ENCODE measurements at places on chromosomes 7 and 10. TPM values are rescaled to one million over a fixed set of nuclear protein-coding genes. Genes with fewer than 3 reads are reported as not detected.

DNA sequence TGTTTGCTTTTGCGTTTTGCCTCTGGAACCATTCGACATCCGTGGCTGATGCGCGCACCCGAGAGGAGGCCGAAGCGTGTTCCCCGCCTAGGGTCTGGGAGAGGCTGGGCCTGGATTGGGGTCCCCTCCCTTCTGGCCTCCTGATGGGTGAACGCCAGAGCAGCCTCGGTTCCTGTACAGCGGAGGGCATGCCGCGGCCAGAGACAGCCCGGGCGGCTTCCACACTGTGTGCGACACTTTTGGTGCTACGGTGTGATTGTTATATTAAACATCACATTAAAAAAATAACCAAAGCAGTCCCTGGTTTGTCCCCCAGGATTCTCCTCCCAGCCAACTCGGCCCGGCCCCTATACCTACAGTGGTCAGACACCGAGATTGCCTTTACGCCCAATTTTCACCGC is 3.7 kb upstream of the HOXA7 start:
- peak; percentile 44 for DNase-seq

DNA sequence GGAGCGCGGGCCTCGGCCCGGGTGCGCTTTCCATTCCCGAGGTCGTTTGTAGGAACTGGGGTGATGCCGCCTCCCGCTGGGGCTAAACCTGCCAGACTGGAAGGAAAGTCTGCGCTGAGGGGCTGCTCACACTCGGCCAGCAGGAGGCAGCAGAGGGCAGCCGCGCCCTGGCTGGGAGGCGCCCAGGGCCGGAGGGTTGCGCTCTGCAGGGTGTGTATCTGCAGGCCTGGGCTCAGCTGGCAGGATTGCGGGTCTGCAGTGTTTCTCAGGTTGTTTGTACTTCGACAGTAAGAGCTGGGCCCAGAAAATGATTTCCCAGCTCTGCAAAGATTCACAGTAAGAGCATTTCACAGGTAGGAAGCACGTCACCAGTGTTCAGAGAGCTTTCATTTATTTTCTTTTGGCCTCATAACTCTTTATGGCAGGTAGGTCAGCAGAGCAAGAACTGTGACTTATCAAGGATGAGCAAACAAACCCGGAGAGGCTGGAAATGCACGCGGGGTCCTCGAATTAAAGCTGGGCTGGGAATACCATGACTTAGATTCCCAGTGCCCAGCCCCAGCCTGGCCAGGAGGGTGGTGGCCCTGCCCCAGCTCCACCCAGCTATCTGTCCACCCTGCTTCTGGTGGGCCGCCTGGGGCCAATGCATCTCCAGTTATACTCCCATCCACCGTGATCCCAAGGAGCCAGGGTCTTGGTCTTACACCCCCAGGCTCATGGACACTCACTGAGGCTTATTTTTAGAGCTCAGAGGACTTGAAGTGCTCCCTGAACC is 15.2 kb upstream of the PPP2R2D start:
- peak; percentile 82 for DNase-seq

GRCh38 chr7:30894866-30895605 is 16.6 kb upstream of the AQP1 start:
- DNase-seq: no peak

- no peak for DNase-seq
Observed at GRCh38 chr10:60778971-60779796, 906 bp downstream of the CDK1 start.

DNA sequence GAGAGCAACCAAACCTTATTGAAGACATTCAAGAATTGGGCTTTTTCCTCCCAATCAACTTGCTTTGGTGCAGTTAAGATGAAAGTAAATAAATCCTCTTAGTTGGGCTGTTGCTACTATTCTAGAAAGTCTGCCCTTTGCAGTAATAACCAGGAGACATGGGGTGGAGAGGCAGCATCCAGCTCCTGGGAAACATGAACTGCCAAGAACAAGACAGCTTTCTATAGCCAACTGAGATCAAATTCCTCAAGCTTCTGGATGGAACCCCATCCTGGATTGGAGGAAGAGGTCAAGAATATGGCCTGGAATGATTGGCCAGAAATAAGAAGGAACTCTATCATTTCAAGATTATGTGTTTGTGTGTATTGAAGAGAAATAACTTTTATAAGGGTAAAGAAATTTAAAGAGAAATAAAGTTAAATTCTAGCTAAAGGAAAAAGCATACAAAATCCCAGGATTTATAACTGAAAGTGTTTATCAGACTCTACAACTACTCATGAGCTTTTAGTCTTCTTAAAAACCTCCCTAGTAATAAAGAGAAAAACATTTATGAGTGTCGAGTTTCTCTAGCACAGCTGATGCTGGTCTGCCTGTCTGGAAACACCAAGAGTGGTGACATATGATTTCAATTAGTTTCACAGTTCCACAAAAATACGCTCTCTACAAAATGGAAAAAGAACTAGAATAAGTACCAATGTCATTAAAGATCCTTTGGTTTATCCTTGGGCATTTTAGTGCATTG is 70.1 kb upstream of the COL1A2 start:
- no peak for DNase-seq

GRCh38 chr7:129951226-129952085 is 1.3 kb downstream of the UBE2H start:
- DNase-seq: no peak

Gene FRMD4A
- 37.9 TPM for total RNA-seq

- no peak for DNase-seq
Observed at GRCh38 chr10:129615381-129615780, 148.3 kb downstream of the MGMT start.

DNA sequence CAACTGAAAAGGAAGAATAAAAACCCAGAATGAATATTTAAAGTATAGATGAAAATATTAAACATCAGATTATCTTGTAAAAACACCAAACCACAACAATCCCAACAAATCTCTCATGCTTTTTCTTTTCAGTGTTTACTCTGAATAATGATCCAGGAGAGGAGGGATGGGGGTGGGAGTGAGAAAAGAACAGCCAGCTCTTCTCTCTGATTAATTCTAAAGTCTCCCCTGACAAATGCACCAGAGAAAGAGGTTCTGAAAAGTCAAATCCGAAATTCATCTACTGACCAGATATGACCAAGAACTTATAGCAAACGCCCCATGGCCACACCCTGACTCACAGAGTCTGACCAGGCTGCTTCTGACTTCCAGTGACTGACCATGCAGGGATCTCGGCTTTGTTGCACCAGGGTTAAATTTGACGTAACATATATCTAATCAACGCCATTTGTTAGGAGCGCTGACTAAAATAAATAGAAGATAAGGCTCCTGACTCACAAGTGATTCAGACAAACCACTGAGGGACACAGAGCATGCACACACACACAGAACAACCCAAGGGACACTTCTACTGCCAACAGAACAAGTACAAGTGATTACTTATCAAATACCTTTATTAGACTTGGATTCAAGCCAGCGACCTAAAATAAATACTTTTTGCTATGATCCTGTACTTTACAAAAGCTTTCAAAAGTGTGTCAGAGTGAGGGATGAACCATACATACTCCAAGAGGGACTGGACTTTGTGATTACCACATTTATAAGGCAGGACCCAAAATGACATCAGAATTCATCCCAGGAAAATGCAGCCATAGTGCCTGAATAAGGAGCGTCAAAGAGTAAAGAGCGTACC is 9.3 kb upstream of the SPOCK2 start:
- no peak for DNase-seq

DNA sequence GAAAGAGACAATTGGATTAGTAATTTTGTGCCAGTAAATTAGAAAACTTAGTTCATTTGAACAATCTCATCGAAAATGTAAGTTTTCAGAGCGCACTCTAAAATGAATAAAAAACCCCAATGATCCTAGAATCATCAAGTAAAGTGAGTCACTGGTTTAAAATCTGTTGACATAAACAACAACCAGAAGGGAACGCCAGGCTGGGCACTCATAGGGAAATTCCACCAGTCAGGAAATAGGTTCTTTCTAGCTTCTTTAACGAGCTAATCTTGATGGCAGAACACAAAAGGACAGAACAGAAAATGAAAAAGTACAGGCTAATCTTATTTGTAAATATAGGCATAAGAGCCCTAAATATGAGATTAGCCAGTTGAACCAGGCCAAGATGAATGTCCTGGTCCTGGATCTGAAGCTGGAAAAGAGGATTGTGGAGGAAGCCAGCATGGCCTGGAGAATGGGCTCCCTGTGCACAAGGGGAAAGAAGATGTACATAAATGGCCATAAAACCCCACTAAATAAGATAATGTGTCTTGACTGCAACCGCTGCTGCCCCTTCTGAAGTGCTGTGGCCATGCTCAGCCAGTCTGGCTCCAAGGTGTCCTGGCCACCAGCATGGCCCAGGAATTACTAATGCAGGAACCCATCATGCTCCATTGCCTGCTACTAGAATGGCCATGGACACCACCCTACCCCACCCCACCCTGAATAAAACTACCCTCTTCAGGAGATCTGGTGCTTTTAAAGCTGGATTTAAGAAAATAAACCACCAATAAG is 114.0 kb downstream of the WDFY4 start:
- no peak for DNase-seq

Gene CPN1
- not detected for total RNA-seq

GRCh38 chr7:3979611-3980299 is 678.7 kb downstream of the SDK1 start:
- no peak for DNase-seq

Gene LSM5
- total RNA-seq: 48.4 TPM

DNA sequence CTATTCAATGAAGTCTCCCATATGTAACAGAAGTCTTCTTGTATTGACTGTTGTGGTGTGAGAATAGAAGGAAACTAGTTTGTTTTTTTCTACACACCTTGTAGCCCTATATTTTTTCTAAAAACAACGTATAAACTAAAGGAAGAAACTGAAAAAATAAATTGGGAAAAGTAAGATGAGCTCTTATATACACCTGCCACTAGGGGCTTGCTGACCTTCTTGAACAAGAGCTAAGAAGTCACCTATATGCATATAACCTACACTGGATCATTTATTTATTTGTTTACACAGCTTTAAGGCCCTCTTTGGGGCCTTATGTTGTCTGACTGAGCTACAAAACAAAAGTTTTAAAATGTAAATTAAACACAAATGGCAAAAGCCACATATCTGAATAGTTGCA is 383.0 kb downstream of the HPSE2 start:
- no peak for DNase-seq

- no peak for DNase-seq
Observed at GRCh38 chr7:27762062-27762461, 22.1 kb downstream of the TAX1BP1 start.

- DNase-seq: no peak
Observed at GRCh38 chr10:103847909-103848468, 7.4 kb downstream of the SH3PXD2A start.

DNA sequence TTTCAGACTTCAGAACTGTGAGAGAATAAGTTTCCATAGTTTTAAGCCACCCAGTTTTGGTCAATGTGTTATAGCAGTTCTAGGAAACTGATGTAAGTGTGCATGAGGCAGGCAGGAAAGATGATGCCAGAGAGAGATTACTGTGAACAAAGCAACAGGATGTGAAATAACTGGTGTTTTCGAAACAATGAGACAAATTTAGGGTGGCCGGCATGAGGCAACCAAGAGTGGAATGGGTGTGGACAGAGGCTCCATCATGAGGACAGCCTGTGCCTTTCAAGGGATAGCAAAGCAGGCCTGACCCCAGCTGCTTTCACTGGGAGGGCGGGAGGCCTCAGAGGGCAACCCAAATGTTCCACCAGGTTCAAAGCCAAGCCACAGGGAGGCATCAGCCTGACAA is 67.3 kb upstream of the UCN3 start:
- DNase-seq: no peak

DNA sequence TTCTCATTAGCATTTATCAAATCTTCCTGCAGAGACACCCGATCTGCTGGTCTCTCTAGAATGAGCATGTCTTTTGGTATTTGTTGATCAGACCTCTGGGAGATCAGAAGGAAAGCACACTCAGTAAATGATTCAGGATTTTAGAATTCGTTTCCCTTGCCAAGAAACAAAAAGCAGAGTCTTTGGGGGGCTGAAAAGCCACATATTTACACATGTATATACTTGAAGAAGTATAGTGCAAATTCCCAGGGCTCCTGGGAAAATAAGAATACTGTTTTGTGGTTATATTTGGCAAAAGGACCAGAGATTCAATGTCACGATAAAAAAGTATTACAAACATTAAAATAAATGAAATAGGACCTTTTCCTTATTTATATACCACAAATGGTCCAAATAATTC is 100.2 kb downstream of the AGMO start:
- DNase-seq: no peak

Gene VWDE
- 2.6 TPM for total RNA-seq

GRCh38 chr7:51226063-51226755 is 90.4 kb downstream of the COBL start:
- no peak for DNase-seq

DNA sequence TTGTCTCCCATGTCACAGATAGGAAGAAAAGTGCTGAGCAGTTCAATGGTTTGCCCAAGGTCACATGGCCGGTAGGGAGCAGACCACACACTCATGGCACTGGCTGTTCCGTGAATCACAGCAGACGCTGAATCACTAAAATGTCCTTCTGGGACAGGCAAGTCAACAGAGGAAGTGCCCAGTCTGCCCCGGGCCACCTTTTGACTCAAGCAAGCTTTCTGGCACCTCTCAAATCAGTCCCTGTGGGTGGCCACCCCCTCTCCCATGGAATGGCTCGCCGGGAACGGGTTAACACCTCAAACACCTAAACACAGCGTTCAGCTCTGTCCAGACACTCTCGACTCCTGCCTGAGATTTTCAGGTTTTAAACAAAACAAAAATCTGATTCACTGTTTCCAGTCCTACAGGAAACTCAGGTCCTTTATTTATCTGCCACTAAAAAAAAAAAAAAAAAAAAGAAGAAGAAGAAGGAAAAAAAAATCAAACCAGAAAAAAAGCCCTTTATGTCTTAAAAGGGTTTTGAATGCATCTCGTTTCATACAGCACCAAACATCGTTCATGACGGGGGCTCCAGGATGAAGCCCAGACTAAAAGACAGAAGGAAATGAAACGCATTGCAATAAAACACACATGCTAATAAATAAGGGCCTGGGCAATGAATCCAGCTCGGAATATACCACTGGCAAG is 15.5 kb downstream of the CARD11 start:
- peak; percentile 71 for DNase-seq

DNA sequence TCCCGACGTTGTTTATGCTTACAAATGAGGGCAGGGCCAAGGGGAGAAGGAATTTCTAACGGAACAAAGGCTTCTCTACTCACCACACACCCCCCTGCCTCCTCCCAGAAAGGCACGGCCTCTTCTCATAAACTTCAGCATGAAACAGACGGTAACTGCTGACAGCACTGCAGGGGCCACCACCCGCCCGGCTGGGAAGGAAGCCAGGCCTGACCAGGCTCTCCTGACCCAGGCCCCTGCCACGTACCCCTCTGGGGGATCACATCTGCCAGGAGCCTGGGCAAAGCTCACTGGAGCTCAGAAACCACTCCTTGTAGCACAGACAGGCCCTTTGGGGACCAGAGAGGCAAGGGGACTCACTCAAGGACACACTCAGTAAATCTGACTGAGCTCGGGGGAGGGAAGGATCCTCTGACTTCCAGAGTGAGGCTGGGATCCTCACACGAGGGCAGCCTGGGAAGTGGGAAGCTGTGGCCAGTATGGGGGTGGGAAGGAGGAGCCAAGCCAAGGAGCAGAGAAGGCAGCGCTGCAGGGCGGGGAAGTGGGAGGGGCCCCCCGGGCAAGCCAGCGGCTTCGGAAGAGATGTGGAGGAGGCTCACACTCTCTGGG is 46.1 kb downstream of the ZCCHC24 start:
- peak; percentile 89 for DNase-seq

Gene EPO
- total RNA-seq: 0.68 TPM
